ENCODE measurements at places on chromosomes 4 and X.

GRCh38 chrX:74511704-74512103 lies 90.4 kb downstream of the SLC16A2 start:
- no peak for DNase-seq

GRCh38 chrX:23637187-23637586 lies 30.1 kb upstream of the PRDX4 start:
- DNase-seq = no peak

DNA sequence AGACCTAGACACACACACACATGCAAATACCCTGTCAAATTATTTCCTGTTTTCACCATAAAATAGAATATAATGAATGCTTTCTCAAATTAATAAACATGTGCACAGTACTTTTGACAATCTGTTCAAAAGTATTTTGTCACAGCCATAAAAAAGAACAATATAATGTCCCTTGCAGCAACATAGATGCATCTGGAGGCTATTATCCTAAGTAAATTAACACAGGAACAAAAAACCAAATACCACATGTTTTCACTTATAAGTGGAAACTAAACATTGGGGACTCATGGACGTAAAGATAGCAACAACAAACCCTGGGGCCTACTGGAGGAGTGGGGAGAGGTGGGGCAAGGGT lies 15.5 kb downstream of the RAB40A start:
- no peak for DNase-seq

DNA sequence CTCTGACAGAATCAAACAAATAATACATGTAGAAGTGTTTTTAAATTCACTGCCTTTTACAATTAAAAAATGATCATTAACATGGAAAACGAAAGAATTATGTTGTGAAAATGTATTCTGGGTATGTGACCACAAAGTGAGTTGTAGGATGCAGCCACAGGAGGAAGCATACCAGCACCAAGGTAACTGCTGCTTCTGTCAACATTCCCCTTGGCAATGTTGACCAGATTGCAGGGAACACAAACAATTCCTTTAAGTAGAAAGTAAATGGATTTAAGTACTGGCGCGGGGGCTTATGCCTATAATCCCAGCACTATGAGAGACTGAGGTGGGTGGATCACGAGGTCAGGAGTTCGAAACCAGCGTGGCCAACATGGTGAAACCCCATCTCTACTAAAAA lies 1877.9 kb upstream of the PCDH7 start:
- no peak for DNase-seq

DNA sequence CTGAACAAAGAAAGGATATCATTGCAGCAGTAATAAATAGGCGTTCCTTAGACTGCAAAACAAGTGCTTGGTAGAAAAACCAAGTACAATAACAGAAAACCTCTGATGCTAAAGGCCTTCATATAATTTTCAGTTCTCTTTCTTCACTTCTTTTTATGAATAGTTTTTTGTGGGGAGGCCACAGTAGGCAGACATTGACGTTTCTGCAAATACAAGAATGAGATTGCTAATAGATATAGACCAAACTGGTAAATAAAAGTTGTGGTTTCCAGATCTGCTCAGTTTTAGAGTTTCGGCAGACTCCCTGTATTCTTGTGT lies 57.0 kb upstream of the RAP1GDS1 start:
- no peak for DNase-seq

DNA sequence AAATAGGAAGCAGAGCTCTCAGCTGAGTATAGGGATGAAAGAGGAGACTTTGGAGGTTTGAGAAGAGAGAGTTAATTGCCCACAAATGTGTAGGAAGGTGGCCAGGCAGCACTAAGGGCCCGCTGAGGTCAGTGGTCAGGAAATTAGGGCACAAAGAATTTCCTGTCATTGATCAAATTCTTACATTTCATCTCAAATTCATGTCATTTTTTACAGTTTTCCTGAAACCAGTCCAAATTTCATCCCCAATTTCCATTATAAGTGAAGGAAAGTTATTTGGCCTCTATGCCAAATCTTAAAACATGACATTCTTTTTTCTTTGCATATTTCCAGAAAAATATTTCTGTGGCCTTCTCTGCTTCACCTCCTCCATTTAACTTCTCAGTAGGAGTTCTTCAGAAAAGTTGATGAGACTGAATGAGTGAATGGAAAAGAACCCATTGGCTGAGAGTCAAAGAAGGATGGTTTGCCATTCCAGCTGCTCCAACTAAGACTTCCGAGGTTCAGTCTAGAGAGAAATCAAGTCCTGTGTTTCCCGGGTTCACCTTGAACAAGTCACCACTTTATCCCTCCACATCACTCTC lies 68.7 kb upstream of the SPRY1 start:
- no peak for DNase-seq

DNA sequence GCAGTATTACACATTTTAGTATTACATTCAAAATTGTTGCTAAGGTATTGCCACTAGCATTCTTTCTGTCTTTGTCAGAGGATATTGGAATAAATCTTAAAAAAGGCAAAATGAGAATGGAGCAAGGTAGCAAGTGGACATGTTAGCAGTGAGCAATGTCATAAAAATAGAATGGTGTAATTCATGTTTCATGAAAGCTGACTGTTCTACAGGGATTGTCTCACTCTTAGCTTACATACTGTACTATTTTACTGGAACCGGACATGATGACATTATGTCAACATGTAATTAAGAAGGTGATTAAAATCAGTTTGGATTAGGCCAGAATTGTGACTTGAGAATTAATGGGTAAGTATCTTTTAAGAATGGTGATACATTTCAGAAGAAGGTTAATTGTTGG lies 1086.2 kb downstream of the STIM2 start:
- no peak for DNase-seq

GRCh38 chrX:110180176-110180927 lies 137.5 kb downstream of the AMMECR1 start:
- no peak for DNase-seq

DNA sequence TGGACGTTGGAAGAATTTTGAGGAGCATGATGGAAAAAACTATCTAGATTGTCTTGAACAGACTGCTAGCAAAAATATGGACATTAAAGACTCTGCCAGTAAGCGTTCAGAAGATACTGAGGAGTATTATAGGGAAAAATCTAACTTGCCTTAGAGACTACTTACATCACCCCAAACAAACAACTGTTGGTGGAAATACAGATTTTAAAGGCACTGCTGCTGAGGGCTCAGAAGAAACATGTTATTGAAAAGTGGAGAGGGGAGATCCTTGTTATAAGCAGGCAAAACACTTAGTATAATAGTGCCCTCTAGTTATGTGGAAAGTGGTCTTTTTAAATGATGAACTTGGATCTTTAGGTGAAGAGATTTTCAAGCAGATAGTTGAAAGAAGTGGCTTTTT lies 29.2 kb downstream of the MAD2L1 start:
- DNase-seq = no peak

DNA sequence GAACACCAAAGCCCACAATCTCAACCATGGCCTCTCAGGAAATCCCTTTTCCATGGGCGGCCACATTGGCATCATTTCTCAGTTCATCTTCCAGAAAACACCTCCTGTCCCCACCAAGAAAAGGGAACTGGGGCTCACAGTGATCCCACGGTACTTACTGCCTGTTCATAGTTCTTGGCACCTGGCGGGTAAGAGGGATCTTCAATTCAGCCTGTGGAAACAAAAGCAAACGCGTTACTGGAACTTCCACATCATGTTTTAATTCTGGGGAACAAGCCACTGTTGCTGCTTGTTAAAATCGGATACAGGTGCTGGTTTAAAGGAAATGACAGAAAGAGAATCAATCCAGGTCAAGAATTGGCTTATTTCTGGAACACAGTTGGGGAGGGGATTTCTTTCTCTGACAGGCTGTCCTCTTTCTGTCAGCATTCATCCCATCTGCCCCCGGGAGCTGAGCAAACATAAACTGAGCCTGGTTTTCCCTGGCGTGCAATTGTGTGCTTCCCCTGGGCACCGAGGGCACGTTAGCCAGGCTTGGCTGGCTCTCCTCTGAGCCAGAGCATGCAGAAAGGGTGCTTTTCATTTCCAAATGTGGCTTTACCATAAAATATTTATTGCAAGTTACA lies 16.8 kb downstream of the CLNK start:
- no peak for DNase-seq

DNA sequence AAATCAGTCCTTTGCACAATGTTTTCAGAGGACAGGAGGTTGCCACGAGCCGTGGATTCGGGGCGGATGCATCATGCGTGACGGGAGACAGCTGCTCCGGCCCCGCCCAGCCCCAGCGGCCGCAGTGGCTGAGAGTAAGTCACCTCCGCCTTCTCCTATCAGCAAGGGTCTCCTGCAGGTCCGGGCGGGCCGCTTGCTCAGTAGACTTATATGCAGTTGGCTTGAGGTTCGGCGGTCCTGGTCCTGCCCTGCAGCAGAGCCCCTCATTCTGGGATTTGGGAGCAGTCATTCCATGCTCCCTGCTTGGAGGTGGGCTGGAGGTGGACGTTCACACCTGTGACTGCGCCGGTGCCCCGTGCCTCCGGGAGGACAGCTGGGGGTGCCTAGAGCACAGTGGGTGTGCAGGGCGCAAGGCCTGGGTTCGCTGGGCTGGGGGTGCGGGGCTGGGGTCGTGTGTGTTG lies 86.3 kb upstream of the ADRA2C start:
- no peak for DNase-seq

- DNase-seq = no peak
Measured at GRCh38 chr4:174873931-174874330, 44.2 kb upstream of the ADAM29 start.

DNA sequence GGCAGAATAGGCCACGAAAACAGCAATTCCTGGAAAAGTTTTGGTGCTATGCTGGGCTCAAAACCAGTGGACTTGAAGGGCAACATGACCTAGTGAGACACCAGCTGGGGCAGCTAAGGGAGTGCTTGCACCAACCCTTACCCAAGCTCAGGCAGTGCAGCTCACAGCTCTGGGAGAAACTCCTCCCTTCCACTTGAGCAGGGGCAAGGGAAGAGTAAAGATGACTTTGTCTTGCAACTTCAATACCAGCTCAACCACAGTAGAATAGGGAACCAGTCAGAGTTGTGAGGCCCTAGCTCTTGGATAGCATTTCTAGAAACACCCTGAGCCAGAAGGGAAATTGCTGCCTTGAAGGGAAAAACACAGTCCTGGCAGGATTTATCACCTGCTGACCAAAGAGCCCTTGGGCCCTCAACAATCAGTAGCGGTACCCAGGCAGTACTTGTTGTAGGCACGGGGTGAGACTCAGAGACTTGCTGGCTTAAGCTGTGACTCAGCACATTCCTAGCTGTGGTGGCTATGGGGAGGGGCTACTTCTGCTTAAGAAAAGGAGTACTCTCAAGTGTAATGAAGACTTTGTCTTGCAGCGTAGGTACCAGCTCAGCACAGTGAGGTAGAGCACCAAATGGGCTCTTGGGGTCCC lies 19.7 kb upstream of the ABCG2 start:
- DNase-seq = no peak
